ENCODE measurements at places on chromosomes 16 and 17.

DNA sequence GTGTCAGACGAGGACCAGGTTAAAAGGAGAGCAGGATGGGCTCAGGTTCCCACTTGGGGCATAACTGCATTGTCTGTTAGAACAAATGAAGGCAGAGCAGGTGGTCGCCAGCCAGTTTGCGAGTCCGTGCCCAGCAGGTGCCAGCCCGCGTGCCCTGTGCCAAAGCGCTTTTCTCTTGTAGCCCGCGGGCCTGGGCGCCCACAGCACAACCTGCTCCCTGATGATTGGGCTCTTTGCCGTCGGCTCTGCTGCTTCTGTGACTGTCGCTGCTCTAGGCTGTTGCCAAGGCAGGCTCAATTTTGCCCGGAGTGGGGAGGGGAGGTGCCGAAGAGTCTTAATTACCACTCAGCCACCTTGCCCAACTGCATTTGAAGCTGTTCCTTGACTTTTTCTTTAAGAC is 21.1 kb downstream of the KNOP1 start:
- no peak for DNase-seq

- no peak for DNase-seq
Measured at GRCh38 chr17:83106056-83106588, 26.7 kb downstream of the METRNL start.

- DNase-seq, result no peak
Measured at GRCh38 chr16:56950455-56950854, 11.3 kb upstream of the CETP start.

GRCh38 chr17:15298176-15298575 is 33.0 kb upstream of the PMP22 start:
- no peak for DNase-seq

GRCh38 chr17:17172990-17173389 is 33.1 kb downstream of the PLD6 start:
- DNase-seq, result no peak

- no peak for DNase-seq
Measured at GRCh38 chr16:16030449-16030848, 81.0 kb downstream of the ABCC1 start.

- peak; percentile 9 for DNase-seq
Measured at GRCh38 chr17:79622776-79623175, 11.9 kb upstream of the RBFOX3 start.

Measured in D721Med (cell line).